Fibroblast of skin of back (primary cell): ENCODE measurements at places on chromosomes 6 and 20.

DNA sequence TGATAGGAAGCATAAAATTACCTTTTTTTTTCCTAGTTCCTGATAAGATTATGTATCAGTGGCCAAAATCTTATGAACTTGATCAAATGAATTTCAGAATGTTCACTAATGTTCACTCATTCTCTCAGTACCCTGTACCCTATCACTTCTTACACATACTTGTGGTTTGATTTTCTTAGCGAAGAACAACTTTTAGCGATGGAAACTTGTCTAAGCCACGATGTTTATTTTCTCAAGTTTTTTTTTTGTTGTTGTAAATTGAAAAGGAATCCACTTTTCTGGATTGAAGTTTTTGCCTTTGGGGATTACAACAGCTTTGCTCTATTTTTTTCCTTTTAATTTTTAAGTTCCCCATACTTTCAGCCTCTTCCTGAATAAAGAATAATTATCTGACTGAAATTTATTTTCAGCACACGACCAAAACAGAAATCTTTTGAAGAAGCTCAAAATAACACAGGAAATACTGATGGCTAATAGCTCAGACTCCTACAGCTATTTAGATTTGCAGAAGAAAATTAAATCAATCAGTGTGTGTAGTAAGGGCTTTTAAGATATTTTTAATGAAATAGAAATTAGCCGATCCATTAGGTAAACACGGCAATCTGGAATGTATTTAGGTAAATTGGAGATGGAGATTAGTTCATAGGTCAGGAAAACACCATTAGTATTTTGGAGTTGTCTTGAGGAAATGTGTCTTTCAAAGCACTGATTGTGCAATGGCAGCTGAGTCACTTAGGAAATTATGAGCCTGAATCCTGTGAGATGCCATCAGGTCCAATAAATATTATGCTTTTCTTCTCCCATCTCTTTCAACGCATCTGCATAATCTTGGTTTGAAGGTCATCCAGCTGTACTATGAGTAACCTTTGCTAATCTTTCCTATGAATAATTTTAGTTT lies 217.5 kb downstream of the GJA1 start:
- peak; percentile 81 for DNase-seq

DNA sequence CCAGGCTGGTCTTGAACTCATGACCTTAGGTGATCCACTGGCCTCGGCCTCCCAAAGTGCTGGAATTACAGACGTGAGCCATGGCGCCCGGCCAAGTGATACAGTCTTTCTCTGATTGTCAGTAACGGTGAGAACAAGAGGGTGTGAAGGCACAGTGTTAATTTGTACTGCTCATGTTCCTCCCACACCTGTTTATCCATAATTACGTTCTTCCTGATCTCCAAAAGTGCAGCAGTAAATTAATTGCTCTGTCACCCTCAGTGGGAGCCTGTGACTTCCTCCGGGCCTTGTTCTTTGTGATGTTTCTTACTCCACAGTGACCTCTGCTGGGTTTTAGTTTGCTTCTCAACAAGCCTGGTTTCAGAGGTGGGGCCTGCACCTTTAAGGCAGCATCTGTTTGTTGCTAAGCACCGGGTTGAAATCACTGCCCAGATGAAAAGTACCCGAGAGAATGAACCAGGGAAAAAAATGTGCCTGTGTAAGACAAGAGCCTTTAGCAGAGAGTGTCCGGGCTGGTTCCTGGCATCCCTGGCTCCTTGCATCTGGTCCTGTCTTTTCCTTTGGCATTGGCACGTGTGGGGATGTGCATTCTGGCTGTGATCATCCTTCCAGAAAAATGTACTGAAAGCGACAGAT lies 89.1 kb upstream of the CLDN20 start:
- DNase-seq, result peak; percentile 84

DNA sequence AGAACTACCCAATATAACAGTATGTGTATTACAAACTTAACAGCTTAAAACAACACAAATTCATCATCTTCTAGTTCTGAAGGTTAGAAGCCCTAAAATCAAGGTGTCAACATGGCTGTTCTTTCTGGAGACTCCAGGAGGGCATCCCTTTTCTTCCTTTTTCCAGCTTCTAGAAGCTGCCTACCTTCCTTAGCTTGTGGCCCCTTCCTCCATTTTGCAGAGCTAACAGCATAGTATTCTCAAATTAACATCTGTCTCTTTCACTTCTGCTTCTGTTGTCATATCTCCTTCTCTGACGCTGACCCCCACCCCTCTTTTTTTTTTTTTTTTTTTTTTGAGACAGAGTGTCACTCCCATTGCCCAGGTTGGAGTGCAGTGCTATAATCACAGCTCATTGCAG lies 52.8 kb upstream of the AKIRIN2 start:
- DNase-seq, result no peak

GRCh38 chr20:21373436-21373835 lies 23.9 kb downstream of the NKX2-4 start:
- DNase-seq, result no peak

- no peak for DNase-seq
These were observed 14.9 kb downstream of the MAN1A1 start for GRCh38 chr6:119334535-119335264.

GRCh38 chr20:40508821-40509220 lies 180.2 kb downstream of the MAFB start:
- peak; percentile 49 for DNase-seq

DNA sequence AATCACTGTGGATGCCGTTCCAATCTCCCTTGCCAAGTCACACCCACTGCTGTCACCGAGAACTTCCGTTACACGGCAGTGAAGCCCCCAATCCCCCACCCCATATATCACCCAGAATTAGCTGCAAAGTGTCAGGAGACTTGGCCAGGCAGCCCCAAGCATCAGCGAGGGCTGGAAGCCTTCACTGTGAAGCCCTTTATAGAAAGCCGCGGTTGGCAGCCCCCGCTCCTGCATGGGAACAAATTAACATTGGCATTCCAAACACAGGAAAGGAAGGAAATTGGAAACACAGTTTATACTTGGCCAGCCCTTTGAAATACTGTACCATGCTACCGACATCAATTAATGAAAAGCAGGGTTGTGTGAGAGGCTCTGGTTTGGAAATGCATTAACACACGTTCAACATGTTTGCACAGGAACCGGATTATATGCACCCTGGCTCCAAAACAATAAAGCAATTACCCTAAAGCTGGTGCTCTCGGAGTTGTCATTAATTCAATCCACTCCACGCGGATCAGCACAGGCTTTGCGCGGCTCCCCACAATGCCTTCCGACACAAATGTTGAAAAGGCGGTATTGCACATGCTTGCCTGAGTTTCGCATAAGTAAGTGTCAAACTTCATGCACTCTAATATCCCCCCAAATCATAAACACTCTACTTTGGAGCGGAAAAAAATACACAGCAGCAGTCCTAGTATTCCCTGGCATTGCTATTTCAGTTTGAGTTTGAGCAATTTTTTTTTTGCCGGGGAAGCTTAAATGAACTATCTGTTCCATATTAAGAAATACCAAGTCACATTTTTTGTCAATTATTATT lies 7.1 kb downstream of the BMP7 start:
- DNase-seq, result no peak

DNA sequence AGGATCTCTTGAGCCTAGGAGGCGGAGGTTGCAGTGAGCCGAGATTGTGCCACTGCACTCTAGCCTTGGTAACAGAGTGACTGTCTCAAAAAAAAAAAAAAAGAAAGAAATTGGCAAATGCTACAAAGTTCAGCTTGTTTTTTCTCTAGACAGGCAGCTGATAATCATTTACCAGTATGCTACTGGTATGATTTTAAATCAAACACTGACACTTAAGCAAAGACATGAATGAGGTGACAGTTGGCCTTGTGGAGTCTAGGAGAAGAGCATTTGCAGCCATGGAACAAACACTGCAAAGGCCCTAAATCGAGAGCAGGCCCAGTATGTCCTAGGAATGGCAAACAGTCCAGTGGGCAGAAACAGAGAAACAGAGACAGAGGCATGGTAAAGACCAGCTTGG lies 99.7 kb upstream of the CEP85L start:
- DNase-seq, result no peak

DNA sequence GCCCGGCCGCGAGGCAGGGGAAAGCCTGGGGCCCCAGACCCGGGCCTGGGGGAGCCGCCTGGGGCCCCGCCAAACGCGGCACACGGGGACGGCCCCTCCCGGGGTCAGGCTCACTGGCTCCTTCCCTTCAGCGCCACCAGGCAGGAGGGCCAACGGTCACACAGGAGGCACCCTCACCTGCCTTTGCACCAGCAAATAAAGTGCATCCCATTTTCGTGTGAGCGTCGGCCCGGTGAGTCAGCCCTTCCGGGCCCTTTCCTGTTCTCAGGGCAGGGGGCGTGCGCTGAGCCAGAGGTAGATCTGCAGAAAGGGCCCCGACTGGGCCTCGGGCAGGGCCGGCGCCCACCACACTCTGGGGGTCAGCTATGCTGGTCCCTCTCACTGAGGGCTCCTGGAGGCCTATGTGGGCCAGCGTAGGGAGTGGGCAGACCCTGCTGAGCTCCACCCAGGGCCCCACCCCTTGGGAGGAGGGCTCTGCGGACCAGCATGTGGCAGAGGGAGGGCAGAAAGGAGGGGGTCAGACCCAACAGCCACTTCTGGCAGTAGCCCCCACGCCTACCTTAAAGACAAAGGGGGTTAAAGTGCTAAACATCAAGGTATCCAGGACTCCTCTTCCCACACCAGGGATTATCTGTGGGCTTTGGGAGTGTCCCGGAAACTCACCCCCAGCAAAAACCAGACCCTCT lies 931 bp upstream of the UCKL1 start:
- peak; percentile 63 for DNase-seq

DNA sequence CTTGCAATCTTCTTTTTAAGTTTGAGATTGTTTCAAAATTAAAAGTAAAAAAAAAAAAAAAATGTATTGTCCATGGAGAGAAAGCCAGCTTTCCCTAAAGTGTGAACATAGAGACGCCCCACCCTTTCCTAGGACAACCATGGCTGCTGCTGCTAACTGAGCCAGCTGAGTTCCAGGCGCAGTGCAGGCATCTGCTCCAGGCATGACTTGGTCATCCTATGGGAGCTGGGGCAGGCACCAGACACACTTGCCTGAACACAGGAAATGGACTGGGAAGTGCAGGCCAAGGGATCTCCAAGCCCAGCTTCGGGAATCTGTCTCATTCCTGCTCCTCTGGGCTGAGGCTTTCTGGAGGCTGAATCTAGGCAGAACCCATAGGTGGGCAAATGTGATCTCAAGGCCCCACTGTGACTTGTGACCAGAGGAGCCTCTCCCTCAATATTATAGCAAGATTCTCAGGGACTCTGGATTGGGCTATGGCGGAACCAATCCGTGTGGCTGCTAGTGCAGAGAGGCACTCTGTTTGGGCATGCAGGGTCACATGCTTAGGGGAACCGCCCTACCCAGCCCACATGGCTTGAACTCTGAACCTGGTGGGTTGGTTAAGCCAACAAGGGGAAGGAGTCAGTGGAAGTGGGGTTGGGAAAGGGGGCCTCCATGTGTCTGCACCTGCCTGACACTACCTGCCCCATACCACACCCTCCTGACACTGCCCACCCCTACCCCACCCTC lies 138.2 kb upstream of the CST7 start:
- peak; percentile 17 for DNase-seq

GRCh38 chr6:105851113-105851580 lies 235.0 kb upstream of the PRDM1 start:
- no peak for DNase-seq

DNA sequence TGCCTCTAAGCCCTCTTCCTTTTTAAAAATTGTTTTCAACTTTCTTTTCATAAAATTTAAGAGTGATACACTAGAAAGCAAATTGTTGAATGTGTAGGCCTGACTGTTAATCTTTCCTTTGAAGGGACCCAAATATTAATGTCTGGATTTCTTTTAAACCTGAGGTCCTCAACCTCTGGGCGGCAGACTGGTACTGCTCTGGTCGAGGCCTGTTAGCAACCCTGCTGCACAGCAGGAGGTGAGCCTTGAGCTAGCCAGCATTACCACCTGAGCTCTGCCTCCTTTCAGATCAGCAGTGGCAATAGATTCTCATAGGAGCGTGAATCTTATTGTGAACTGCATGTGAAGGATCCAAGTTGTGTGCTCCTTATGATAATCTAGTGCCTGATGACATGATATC lies 191.2 kb downstream of the MANEA start:
- no peak for DNase-seq

DNA sequence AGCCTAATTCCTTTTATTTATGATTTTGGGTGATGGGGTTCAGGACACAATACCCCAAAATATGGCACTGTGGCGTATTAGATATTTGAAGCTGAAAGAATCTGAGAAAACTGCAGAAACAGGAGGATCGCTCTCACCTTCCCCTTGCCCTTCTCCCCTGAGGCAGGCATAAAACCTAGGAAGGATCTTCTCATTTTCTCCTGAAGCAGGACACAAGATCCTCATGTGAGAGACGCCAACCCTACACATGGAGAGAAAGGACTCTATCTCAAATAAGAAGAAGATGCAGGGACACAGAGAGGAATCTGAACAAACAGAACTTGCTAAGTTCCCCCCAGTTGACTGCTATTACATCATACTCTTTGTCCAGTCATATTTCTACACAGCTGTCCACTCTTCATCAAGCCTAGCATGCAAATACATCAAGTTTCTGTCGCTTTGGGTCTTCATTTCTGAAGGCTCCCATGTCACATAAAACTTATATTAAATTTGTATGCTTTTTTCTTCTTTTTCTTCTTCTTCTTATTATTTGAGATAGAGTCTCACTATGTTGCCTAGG lies 109.0 kb downstream of the DTNBP1 start:
- DNase-seq, result no peak

GRCh38 chr20:44187772-44188709 lies 1.1 kb upstream of the JPH2 start:
- DNase-seq, result peak; percentile 65

- DNase-seq, result peak; percentile 38
These were observed 100.0 kb upstream of the CITED2 start for GRCh38 chr6:139474145-139475108.

- DNase-seq, result no peak
These were observed 65.5 kb downstream of the MAN1A1 start for GRCh38 chr6:119283979-119284545.

DNA sequence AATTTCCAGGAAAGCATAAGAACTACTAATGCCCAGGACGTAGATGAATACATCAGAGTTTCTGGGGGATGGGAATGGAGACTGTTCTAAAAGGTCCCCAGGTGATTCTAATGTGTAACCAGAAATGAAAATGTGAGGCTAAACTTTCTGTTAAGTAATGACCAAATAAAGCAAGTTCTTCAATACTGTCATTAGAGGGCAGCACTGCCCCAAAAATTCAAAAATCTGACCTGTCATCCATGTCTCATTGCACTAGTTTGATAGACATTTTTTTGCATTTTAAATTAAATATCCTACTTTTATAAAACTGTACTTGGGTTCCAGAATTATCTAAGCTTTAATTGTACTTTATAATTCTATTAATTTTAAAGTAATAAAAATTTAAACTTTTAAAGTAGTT lies 94.9 kb downstream of the RFX6 start:
- peak; percentile 36 for DNase-seq
